Omental fat pad (tissue), 4 donors: ENCODE measurements at places on chromosomes 2 and 18. TPM values are rescaled to one million over a fixed set of nuclear protein-coding genes. Genes with fewer than 3 reads are reported as not detected.

DNA sequence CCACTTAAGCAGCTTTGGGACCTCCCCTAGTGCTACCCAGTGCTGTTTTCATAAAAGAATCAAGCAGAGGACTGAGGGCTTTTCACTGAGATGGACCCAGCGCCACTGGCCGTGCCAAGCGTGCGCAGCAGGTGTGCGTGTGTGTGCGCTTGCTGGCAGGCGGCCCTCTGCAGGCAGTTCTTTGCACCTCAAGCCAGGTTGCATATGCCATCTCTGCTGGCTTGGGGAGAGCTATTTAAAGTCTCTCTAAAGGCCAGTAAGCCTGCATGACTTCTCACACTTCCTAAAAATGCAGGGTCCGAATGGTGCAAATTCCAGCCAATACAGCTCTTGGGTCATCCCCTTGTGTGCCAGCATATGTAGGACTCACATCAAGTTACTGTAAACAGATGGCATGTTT, 255.5 kb downstream of the RNF152 start:
- DNase-seq: no peak

- DNase-seq: no peak
Measured at GRCh38 chr18:3313685-3314084, 51.8 kb downstream of the MYL12B start.

DNA sequence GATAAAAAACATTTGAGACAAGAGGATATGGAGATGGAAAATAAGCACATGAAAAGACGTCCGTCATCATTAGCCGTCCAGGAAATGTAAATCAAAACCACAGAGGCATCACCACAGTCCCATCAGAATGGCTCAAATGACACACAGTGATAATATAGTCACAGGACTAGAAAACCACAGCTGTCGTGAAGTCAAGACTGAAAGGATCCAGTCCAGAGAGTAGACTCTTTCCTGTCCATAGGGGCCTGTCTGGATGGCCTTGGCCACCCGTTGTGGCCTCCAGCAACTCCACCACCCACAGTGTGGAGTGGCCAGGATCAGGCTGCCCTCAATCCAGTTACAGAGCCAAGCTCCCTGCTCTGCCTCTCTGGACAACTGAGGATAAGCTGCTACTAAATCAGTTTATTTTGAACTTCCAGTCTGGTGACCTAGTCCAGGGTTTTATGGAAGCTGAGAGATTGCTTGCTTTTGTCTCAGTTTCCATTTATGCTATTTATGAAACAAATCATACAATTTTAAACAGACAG, 60.4 kb downstream of the RHOB start:
- no peak for DNase-seq

DNA sequence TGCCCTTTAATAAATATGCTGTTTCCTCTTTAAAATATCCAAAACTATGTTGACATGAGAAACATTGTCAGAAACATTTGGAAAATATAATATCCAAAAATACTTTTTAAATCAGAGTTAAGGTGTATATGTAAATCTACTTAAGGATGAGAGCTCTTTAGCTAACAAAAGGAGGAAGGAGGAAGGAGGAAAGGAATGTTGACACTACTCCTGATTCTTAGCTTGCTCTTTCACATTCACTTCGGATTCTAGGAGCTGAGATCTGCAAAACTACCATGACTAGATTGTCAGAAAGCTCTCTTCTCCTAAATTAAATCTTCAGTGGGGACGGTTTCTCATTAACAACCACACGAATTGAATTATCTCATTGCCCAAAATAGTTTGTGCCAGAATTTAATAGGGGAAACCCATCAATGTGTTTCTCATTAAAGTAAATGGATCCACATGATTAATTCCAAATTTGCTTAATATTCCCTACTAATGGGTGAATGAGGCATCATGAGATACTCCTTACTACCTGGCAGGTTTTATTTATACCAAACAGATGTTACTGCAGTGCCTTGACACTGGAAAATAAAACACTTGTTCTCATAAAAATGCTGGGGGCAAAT, 509.1 kb downstream of the MBD2 start:
- DNase-seq: no peak

GRCh38 chr2:104312684-104313083, 541.2 kb upstream of the POU3F3 start:
- DNase-seq: no peak

- DNase-seq: no peak
Measured at GRCh38 chr2:30254685-30255001, 23.3 kb downstream of the LBH start.

GRCh38 chr18:58625839-58626238, 3.1 kb downstream of the ALPK2 start:
- no peak for DNase-seq

GRCh38 chr2:148546270-148546669, 98.3 kb upstream of the EPC2 start:
- DNase-seq: no peak

GRCh38 chr2:10369269-10370255, 66.9 kb downstream of the HPCAL1 start:
- no peak for DNase-seq

- DNase-seq: no peak
Measured at GRCh38 chr2:195810340-195811098, 153.5 kb downstream of the SLC39A10 start.

- no peak for DNase-seq
Measured at GRCh38 chr18:62458868-62459716, 63.7 kb upstream of the ZCCHC2 start.

DNA sequence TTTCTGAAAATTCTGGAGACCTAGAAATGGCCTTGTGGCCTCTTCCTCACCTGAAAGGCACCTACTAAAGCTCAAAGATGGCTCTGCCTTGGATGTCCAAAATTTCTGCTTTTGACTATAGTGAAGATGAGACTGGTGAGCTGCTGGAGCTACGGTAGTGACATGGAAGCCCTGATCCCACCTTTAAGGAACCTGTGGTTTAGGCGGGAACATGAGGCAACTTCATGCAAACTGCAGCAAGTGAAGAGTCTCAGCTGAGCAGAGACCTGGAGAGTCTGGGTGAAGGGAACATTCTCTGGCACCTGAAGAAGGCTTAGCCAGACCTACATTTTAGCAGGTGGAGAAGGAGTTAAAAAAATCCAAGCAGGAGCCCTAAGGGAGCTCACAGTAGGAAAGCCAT, 40.0 kb downstream of the GORASP2 start:
- DNase-seq: no peak

CDH19 gene
- 18.6 TPM for total RNA-seq

POTEI gene
- not detected for total RNA-seq

ABCG5 gene
- total RNA-seq: not detected

LYG2 gene
- not detected for total RNA-seq

TCF4 gene
- total RNA-seq: 381 TPM

SP9 gene
- total RNA-seq: not detected

TTC32 gene
- 7.8 TPM for total RNA-seq

RBFA gene
- 45.3 TPM for total RNA-seq

IGFBP2 gene
- total RNA-seq: 126 TPM

LHCGR gene
- 1.2 TPM for total RNA-seq

MRPL30 gene
- total RNA-seq: 21.7 TPM
